Stimulated activated CD8-positive, alpha-beta memory T cell treated with anti-CD3 and anti-CD28 coated beads, Interleukin-12 subunit alpha, Interleukin-12 subunit beta, amount 100 ng/mL, for 1 hour (primary cell): ENCODE measurements at places on chromosomes 7 and 10.

DNA sequence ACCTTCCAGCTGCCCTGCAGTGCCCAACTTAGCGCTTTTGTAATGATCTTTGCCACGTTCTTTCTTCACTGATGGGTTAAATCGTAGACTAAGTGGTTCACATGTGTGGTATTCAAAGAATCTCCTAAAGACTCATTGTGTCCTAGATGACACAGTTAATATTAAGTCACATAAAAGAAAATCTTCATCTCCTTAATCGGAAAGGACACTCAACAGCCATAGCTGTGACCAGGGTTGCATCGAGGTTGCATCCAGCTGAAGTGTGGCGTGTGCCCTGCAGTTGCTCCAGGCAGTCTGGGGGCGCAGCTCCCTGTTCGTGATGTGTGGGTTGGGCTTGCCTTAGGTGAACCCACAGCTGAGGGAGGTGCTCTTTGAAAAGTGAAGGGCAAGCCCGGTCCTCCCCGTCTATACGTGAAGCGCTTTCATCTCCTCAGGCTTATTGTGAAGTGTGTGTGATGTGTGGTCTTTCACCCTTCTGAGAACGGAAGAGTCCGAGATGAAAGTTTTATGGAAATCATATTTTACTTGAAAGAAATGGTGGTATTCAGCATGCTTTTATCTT is 122.7 kb downstream of the TRRAP start:
- DNase-seq = no peak

- no peak for DNase-seq
These were observed 94.9 kb upstream of the PRSS1 start for GRCh38 chr7:142654398-142654797.

GRCh38 chr10:132443983-132444876 is 47.2 kb downstream of the PWWP2B start:
- no peak for DNase-seq

DNA sequence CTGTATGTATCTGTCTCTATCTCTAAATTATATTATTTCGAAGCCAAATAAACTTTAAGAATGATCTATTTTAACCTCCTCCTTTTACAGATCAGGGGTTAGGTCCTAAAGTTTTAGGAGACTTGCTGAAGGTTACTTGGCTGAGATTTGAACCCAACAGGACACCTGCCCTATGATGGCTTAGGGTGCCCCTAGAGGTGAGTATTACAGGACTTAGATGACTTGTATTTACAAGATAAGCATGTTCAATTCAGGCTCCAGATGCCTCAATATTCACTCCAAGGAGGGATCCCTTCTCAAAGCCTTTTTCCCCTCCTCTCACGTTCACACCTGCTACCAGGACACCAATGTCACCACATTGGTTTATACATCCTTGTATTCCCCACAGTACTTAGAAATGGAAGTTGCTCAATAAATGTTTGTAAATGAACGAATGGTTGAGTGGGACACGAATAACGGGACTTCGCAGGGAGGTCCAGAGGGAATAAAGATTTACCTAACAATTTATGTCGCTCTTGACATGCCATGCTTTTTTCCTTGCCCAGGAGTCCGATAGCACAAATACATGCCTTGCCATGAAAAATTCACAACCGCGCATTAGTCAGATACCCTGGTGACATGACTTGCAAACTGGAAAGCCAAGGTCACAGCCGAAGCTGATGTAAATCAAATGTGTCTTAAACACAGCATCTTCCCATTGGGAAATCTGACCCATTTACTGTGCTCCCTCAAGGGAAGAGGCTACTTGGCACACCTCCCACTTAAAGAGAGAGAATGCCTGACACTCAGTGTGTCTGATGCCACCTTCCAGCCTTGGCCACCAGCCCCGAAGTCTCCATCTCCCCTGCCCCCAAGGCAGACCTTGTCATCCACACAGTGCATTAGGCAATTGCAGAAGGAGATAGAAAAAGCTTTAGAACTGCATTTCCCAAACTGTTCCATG is 872.2 kb upstream of the AUTS2 start:
- DNase-seq = no peak

GRCh38 chr10:91162050-91162494 is 58.4 kb upstream of the PCGF5 start:
- DNase-seq = peak; percentile 5

- DNase-seq = no peak
These were observed 133.7 kb downstream of the PTPRZ1 start for GRCh38 chr7:122006687-122007086.

DNA sequence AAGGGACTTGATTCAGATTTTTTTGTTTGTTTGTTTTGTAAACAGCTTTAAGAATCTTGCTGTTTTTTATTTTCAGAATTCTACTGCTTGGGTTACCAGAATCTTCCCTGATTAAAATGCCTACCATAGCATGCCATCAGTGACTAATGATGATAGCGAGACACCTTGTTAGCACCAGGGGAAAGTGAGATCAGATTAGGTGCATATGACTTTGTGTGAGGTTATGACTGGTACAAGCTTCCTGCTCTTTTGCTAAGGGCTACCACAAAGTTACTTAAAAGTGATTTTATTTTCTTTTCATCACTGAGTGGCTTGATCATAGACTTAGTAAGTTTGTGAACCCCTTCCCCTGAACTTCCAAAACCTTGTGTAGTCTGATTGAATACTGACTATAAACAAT is 93.5 kb downstream of the SND1 start:
- no peak for DNase-seq

- DNase-seq = no peak
These were observed 156.2 kb downstream of the COBL start for GRCh38 chr7:51160411-51160810.

DNA sequence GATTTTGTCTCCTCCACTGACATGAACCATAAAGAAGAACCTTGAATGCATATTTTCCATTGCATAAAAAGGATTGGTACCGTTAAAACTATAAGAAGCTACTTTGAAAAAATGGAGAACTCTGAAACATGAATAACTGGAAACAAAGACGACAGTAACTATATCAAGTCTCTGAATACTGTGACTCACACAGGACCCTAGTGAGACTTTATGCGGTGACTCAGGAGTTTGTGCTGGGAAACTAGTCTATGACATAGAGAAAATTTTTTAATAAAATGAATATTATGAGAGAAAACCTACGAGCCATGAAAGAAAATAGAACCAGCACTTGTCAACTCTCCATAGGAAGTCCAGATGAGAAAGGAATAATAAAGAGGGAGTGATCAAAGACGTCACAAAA is 339.9 kb upstream of the ADARB2 start:
- DNase-seq = no peak

- no peak for DNase-seq
These were observed 425.1 kb upstream of the LRGUK start for GRCh38 chr7:133702078-133702477.

- no peak for DNase-seq
These were observed 32.8 kb downstream of the SLC35G1 start for GRCh38 chr10:93926613-93927012.

DNA sequence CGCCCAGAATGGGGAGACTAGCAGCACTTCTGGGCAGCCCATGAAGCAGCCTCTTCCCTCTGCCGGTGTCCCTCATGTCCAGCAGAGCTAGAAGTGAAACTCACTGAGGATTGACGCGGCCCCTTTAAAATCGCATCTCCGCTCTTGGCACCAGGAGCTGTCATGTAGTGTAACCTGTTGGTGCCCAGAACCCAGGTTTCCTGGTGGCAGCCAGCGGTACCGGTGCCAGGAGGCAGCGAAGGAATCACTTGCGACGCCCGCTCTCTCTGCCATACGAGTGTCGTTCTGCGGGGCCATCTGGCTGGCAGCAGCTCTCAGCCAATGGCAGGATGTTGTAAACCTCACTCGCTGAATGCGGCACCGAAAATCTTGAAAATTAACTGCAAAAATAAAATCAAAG is 82.7 kb downstream of the CUX1 start:
- no peak for DNase-seq

DNA sequence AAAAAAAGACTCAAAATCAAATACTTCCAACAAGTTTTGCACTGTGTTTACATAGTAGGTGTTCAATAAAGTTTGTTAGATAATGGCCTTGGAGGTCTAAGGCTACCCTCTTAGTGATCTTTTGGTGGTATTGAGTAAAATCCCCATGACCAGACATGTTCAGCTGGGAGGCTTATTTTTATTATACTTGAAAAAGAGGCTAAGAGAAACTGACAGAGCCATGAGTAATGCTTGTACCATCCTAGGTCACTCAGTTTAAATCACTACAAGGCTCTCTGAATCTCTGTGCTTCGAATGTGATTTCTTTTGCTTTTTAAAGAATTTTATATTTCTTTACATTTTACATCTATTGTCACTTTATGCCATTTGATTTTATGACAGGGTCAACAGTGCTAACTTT is 90.5 kb downstream of the TWIST1 start:
- DNase-seq = no peak

GRCh38 chr7:148155000-148155399 is 435.6 kb upstream of the C7orf33 start:
- DNase-seq = no peak

- DNase-seq = no peak
These were observed 60.1 kb upstream of the NFE2L3 start for GRCh38 chr7:26091933-26092332.

DNA sequence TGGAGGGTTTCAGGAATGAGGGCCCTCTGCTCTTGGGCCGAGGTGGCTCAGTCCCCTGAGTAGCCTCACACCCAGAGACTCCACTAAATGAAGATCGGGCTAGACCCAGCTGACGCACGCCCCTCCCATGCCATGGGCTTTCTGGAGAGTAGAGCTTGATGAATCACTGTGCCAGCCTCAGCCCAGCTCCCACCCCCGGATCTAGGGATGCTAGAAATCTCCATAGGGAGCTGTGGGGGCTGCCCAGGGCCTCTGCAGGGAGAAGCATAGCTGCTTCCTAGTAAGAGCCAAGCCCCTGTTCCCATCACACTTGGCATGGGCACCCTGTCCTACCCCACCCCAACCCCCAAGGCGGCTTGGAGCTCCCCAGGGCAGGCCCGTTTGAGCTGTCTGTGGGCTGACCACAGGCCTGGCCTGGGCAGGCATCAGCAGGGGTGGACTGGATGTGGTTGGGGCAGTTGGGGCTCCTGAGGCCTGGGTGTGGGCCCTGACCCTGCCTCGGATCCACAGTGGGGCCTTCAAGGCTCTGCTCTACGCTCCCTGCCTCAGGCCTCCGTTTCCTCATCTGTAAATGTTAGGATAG is 121.2 kb downstream of the ZMIZ1 start:
- no peak for DNase-seq

GRCh38 chr10:13074563-13075451 is 25.2 kb upstream of the OPTN start:
- DNase-seq = peak; percentile 20

GRCh38 chr7:78121888-78122287 is 323.3 kb downstream of the PHTF2 start:
- DNase-seq = no peak

DNA sequence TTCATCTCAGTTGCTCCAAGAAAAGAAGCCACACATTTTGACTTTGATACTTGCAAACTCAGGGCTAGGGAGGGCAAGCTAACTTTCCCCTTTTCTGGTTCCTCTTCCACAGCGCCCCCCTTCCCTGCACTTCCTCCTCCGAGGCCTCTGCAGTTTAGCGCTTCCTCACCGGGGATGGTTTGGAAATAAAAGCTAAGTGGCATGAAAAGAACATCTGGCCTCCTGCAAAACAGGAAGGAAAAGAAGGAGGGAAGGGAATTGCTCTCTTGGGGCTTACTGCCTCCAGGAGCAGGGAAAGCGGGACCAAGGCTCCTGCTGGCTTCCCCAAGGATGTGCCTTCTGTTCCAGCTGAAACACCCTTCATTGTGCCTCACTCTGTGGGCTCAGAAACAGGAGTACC is 42.3 kb downstream of the PRKCQ start:
- no peak for DNase-seq

GRCh38 chr10:93485690-93486089 is 3.6 kb upstream of the MYOF start:
- no peak for DNase-seq

DNA sequence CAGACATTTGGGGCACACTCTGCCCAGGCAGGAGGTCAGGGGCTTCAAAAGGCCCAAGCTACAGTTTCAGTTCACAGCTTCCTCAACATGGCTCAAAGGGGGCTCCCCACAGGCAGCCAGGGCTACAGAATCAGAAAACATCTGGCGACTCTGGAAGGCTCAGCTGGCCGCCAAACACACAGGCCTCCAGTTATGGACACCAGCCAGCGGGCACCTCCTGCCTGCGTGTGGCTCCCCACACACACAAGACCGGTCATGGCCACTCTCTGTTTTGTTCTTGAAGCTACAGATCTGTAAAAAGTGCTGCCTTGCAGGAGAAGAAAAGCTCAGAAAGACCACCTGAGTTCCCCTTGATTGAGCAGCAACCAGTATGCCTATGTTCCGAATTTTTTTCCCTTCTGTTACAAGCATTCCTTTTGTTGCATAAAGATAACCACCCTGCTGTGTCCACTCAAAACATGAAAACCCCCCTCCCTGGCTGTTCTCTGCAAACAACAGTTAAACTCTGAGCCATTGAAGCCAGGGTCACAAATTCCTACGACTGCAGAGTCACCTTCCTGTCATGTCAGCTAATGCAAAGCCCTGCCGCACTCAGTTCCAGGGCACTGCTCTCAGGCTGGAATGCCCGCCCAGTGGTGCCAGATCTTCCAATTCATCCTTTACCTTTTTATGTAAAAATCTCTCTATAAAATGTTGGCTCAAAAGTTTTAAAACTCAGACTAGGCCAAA is 33.6 kb downstream of the VSTM4 start:
- DNase-seq = no peak

DNA sequence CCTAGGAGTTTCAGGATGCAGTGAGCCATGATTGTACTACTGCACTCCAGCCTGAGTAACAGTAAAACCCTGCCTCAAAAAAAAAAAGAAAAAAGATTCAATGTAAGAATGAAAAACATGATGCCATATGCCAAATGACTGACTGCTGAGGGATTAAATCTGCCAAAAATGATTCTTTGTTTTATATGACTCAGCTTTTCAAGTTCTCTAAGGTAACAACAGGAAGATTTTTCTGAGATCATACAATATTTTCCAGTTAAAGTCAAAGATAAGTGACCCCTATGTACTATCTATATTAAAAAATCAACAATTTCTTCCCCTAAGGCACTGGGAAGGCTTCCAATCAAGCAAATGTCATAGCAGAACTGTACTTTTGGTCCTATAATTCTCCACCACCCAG is 271.2 kb upstream of the IMMP2L start:
- no peak for DNase-seq

DNA sequence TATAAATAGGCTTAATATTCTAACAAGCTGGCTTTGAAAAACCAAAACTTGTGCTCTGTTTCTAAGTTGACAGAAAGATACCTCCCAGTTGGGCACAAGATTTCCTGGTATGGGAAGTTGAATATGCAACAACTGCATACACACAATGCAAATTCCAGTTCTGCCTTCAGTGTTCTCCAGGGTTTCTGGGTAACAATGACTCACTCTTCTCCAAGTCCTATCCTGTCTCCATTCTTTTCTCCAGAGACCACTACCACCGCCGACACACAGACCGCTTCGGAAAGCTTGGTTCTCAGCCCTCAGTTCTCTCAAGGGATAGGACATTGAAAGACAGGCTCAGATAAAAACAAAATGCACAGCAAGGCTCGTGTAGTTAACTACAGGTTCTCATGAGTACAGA is 12.2 kb downstream of the PDE1C start:
- DNase-seq = no peak
